ENCODE measurements at places on chromosomes 6 and 20.

- DNase-seq = no peak
Measured at GRCh38 chr6:158206740-158207421, 38.7 kb downstream of the GTF2H5 start.

- DNase-seq = no peak
Measured at GRCh38 chr6:79373880-79374279, 139.4 kb upstream of the HMGN3 start.

DNA sequence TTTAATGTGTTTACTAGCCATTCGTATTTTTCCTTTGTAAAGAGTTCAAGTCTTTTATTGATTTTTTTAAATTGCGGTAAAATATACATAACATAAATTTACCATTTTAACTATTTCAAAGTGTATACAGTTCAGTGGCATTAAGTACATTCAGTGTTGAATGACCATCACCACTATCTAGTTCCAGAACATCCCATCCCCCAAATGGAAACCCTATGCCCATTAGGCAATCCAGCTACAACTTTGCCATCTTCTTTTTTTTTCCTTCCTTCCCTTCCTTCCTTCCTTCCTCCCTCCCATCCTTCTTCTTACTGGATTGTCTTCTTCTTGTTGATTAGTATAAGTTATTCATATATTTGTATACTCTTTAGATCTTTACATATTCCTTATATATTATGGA lies 8.6 kb downstream of the LPIN3 start:
- DNase-seq = no peak

- DNase-seq = no peak
Measured at GRCh38 chr6:1516742-1517520, 92.8 kb upstream of the FOXC1 start.

GRCh38 chr6:87779542-87779941 lies 77.5 kb upstream of the AKIRIN2 start:
- no peak for DNase-seq

- DNase-seq = no peak
Measured at GRCh38 chr6:121993362-121993761, 406.1 kb upstream of the HSF2 start.
